ENCODE measurements at places on chromosomes 7 and 10.

DNA sequence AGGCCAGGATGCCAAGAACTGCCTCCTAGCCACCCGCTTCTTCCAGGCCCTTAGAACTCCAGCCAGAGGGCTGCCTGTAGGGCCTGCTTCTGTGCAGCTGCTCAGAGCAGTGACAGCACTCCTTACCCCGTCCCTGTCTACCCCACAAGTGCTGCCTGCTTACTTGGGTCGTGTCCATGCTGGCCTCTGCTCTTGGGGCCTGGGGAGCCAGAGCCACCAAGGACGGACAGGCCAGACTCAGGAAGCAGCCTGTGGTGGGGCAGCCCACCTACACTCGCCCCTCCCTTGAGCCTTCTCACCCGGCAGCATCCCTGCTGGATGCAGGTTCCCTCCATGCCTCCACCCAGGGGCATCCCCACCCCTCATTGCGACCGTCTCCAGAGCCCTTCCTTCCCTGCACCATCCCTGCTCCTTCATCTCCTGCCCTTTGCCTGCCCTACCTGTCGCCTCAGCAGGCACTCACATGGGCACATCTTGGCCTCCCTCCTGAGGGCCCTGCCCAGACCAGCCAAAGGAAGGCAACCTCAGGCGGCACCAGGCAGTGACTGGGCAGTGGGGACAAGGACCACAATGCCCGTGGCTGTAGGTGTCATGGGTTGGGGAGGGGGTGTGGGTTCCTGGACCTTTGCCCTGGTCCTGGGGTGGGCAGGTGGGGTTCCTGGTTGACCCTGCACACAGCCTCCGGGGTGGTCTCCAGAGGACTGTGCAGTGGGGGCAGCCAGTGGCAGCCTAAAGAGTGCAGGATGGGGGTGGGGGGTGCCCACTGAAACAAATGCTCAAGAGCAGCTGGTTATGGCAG lies 78.0 kb upstream of the TNS3 start:
- DNase-seq, result no peak

GRCh38 chr10:97016728-97017473 lies 168.9 kb downstream of the SLIT1 start:
- no peak for DNase-seq

DNA sequence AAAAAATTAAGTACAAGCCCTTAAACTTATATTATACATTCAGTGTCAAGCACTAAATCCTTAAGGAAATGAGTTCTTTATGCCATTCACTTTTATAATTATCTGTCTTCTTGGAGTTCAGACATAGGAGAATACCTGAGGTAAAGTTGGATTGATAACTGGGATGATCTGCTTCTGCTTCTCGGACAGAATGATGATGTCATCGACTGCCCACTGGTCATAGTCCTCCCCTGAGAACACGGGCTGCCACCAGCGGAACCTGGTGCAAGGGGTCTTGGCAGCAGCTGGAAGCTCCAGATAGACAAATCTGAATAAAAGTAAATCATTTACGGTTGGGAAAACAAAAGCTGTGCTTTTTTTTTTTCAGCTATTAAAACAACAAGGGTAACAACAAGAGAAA lies 148.2 kb upstream of the SLC26A5 start:
- no peak for DNase-seq

GRCh38 chr10:4383651-4384098 lies 442.3 kb upstream of the AKR1E2 start:
- DNase-seq, result no peak

DNA sequence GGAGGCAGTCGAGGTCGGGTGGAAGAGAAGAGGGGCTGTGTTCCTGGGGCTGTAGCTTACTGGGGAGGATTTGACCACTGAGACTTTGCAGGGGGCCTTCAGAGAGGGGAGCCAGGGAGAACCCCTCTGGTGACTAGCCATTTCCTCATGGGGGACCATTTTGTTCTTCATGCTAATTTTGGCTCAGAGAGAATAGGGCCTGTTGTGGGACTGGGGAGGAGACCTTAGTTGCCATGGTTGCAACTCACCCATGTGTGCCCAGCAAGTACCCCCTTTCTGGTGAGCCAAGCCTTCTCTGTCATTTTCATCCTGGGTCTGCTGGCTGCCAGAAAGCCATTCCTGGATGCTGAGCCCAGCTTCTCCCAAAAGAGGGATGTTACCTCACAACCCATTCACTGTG lies 120.9 kb downstream of the GRK5 start:
- DNase-seq, result no peak

- no peak for DNase-seq
Observed at GRCh38 chr7:158034571-158034970, 553.1 kb downstream of the PTPRN2 start.

- DNase-seq, result no peak
Observed at GRCh38 chr10:21417172-21417712, 108.2 kb downstream of the SKIDA1 start.

DNA sequence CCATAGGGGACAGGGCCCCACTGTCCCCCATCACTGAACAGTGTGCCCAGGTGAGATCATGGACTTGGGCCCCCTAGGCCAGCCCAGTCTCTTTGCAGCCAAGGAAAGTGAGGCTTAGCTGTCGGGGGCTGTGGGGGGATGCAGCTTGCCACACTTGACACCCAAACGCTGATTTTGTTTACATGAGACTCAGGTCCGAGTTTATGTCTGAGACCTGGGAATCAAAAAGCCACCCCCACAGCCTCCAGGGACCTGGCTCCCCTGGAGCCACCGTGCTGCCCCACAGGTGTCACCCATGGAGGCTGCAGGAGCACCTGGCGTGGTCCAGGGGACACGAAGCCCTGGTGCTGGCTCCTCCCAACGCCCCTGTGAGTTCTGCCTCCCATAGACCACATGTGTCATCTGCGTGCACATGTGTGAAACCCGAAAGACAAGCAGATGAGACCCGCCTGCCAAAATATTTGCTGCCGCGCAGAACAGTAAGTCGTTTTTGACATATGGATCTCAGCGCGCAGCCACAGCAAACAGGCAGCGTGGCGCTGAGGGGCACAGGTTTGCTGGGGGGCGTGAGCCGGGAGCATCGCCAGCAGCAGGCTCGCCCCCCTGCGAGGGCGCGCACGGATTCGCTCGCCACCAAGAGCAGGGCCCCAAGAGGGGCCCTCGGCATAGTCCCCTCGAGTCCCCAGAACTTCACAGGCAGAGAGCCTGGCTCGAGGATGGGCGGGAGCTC lies 112.3 kb downstream of the LHPP start:
- no peak for DNase-seq

DNA sequence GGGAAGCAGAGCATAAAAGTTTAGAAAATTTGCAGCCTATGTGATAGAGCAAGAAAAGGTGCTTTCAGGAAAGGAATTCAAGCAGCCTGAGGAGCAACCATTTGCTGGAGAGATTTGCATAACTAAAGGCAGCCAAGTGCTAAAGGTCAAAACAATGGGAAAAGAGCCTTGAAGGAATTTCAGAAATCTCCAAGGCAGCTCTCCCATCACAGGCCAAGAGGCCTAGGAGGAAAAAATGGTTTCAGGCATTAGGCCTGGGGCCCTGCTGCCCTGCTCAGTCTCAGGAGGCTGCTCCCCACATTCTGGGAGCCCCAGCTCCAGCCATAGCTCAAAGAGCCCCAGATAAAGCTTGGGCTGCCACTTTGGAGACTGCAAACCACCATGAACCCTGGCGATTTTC lies 95.9 kb upstream of the UNC5B start:
- no peak for DNase-seq

- no peak for DNase-seq
Observed at GRCh38 chr10:126001576-126001975, 105.2 kb downstream of the FANK1 start.

- no peak for DNase-seq
Observed at GRCh38 chr7:30351724-30352123, 67.3 kb downstream of the ZNRF2 start.

DNA sequence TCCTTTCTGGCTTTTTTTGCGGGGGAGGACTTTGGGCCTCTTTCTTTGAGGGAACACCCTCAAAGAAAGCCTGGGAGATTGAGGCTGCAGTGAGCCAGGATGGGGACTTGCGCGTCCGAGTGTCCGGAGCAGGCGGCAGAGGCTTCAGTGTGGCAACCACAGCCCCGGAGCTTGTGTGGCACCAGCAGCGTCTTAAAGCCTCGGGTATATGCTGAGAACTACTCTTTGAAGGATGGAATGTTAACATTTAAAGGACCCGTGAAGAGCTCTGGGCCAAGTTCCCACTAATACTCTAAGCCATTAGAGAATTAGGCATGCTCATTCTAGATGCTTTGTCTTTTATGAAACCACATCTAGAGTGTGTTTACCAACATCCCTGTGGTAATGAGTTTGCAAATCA lies 168.2 kb downstream of the SEPTIN7 start:
- no peak for DNase-seq

GRCh38 chr7:27220440-27220955 lies 20.6 kb upstream of the HOXA13 start:
- no peak for DNase-seq

DNA sequence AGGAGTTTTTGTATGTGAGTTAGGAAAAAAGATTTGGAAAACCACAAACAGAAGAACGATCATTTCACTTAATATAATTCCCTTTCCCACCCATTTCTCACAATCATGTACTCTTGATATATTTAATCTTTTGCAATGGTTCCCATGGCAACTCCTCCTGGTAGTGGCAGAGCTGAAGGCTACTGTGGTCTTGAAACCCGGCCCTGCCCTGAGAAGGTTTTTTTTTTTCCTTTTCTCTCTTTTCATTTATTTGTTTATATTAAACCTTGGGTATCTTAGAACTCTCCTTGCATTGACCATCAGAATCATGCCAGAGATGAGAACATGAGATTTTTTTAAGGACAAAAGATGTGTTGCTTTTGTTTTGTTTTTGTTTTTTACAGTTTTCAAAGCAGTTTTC lies 566.1 kb upstream of the NRP1 start:
- DNase-seq, result no peak

DNA sequence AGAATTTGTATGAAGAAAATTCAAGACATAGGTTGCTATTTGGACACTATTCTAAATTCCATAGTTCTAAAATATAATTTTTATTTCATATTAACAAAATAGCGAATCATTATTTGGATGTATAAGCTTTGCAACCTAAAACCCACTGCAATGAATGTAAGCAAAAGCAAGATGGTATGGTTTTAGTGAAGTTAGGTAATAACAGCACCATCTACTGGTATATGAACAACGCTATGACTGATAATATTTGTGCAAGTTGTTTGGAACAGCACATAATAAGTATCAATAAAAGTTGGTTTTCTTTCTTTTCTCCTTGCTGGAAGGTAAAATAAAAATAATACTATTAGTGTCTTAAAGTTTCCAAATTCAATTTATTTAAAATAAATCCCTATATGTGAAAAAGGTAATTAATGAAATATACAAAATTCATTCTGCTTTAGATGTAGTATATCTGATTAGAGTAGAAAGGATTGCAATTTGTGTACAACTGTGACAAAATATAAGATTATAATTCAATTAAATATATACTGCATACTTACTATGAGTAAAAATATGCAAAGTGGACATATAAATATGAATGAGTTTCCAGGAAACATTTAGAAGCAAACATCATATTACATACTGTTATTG lies 79.0 kb upstream of the LSM8 start:
- DNase-seq, result no peak

DNA sequence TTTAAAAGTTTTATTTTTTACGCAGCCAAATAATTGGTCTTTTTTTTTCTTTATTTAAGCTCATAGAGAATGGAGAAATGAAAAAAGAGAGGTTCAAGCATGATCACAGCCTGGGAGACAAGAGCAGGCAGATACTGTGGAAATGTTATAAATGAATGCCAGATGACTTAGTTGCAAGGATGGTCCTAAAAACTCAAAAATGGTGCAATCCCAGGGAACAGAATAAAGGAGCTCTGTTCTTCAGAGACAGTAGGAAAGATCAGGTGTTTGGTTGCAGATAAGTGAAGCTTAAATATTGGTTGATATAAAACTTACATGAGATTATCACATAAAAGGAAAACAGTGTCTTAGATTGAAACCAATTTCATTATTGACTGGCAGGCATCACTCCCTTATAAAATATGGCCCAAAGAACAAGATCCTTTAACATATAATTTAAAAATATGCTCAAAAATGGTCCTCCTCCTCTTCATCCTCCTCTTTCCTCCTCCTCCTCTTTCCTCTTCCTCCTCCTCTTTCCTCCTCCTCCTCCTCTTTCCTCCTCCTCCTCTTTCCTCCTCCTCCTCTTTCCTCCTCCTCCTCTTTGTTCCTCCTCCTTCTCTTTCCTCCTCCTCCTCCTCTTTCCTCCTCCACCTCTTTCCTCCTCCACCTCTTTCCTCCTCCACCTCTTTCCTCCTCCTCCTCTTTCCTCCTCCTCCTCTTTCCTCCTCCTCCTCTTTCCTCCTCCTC lies 18.6 kb downstream of the GNAT3 start:
- DNase-seq, result no peak

DNA sequence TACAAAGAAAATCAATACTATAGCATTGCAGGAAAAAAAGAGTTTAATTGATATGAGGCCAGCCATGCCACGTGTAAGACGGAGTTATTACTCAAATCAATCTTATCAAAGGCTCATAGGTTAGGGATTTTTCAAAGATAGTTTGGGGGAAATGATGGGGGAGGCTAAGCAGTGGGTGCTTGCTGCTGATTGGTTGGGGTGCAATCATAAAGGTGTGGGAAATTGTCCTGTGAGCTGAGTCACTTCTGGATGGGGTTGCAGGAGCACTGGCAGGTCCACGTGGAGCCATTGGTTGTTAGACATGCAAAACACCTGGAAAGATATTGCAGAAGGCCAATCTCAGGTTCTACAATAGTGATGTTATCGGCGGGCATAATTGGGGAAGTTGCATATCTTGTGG lies 319.2 kb upstream of the COBL start:
- no peak for DNase-seq

GRCh38 chr7:11345621-11346020 lies 371.9 kb downstream of the PHF14 start:
- DNase-seq, result no peak

DNA sequence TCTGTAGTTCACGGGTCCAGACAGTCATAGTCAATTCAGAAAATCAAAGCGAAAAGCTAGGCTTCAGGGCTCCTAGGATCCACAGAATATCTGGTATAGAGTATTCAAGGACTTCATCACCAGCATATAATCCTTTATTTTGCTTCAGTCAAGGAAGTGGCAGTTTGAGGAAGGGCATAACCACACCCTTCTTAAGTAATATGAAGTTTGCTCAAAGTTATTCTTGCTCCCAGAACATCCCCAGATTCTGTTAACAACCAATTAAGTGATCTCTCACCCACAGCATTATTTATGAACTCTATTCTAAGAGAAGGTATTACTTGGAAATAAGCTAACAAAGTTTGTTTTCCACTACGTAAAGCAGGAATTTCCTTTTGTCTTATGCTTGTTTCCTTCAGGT lies 13.2 kb downstream of the CWF19L1 start:
- DNase-seq, result no peak

GRCh38 chr7:22351329-22351692 lies 5.6 kb downstream of the RAPGEF5 start:
- DNase-seq, result no peak

GRCh38 chr7:50775836-50776235 lies 6.9 kb downstream of the GRB10 start:
- no peak for DNase-seq

DNA sequence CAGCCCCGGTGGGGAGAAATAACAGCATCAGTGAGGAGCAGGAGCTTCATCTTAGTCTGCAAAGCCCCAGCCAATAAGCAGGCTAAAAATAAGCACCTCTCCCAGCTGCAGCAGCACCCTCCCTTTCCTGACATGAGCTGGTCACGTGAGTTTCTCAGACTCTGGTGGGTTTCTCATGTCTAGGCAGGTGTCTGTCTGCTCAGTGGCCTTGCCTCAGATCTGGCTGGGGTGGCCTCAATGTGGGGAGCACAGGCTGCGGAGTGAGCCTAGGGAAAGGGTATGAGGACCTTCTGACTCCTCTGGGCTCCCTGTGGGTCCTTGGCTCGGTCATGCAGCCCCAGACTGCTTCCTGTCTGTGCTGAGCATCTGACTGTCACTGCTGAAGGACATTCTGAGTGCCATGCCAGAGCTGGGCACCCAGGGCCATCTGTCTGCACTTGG lies 81.6 kb upstream of the LRRC4 start:
- no peak for DNase-seq

All from stimulated activated CD8-positive, alpha-beta memory T cell treated with anti-CD3 and anti-CD28 coated beads, Interleukin-4, amount 100 ng/mL, for 1 hour (primary cell).